Trophoblast cell (in vitro differentiated cells and primary cell): ENCODE measurements at places on chromosomes 3 and 15.

GRCh38 chr15:51144021-51144532, 49.4 kb upstream of the TNFAIP8L3 start:
- peak; percentile 26 for DNase-seq

DNA sequence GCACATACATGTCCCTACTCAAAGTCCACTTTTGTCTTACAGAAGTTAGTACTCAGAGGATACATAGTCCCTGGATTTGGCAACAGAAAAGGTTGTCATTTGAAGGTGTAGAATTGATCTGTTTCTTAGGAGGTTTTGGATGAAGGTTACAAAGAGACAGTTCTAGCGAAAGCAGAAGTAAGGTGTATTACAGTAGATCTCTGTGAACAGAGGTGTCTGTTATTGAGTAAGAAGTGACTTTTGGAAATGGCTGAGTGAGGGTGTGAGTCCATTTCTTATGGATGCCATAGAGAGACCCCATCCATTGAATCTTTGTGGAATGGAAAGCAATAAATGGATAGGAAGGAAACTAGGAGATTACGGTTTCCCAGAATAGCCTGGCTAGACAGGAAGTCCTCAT, 5.6 kb downstream of the ZNF662 start:
- DNase-seq: no peak

DNA sequence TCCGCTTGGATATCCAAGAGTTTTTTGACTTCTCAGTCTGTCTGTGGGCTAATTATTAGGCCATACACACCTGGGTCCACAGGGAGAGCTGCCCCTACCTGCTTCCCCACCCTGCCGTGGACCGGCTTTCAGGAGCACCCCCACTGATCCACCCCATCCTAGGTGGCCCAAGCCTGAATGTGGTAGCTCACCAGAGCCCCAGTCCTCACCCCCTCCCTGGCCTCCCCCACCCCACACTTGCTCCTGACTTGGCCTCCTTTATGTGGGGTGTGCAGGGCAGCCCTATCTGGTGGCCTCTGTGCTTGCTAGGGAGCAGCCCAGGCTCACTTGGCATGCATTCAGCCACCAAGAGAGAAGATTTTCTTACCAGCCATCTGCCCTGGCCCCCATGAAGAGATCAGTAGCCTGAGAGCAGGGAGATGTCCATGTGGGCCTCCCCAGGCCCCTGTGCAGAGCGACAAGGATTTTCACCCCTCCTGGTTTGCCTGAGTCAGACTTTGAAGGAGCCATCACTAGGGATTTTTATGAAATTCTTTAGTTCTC, 11.2 kb downstream of the LRRK1 start:
- no peak for DNase-seq

DNA sequence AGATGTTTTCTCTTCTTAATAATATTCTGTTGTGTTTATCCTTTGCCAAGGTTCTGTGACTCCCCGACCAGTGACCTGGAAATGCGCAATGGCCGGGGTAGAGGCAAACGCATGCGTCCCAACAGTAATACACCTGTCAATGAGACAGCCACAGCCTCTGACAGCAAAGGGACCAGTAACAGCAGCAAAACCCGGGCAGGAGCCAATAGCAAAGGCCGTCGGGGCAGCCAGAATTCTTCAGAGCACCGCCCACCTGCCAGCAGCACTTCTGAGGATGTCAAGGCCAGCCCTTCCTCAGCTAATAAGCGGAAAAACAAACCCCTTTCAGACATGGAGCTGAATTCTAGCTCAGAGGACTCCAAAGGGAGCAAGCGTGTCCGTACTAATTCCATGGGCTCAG, 101.5 kb downstream of the RBPMS2 start:
- no peak for DNase-seq

DNA sequence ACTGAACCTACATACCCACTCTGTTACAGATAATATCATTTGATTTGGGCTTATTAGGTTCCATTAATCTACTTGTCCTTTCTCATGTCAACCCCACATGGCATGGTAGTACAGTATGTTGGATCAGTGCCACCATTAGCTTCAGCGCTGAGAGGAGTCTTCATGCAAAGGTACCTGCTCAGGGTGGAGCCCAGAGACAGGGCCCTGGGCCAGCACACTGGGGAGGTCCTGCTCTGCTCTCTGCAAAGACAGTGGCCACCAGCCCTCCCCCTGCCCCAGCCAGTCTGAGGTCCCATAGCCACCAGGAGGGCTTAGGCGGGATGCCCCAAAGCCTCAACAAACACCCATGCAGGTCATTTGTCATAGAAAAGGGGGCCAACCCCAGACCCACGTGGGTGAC, 71.0 kb downstream of the ATP10A start:
- no peak for DNase-seq

DNA sequence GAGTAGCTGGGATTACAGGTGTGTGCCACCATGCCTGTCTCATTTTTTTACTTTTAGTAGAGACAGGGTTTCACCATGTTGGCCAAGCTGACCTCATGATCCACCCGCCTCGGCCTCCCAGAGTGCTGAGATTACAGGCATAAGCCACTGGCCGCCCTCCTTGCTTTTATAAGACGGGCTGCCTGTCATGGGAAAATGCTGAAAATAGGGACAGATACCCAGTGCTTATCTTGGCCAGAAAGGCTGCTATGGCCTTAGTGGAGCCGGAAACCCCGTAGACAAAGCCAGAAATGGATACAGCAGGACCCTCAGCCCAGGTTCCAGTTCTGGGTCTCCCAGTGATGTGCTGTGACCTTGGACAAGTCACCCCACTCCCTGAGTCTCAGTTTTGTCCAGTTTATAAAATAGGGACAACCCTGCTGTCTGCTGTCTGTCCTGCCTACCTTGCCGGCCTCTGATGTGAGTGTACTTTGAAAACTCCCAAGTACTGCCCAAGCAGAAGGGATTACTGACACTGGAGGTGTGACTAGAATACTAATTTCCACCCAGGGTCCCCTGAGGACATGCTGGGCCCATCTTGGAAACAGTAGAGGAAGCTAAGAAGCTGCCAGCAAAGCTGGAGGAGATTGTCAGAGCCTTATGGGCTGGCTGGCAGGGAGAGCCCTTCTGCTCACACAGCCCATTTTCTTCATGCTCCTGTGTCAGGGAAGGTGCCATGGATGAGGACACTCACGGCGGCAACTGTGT, 59.6 kb downstream of the BDH1 start:
- no peak for DNase-seq

- DNase-seq: no peak
These were observed 22.7 kb upstream of the TRAK1 start for GRCh38 chr3:42068303-42069088.

- no peak for DNase-seq
These were observed 1.1 kb downstream of the MYEF2 start for GRCh38 chr15:48176957-48177356.

DNA sequence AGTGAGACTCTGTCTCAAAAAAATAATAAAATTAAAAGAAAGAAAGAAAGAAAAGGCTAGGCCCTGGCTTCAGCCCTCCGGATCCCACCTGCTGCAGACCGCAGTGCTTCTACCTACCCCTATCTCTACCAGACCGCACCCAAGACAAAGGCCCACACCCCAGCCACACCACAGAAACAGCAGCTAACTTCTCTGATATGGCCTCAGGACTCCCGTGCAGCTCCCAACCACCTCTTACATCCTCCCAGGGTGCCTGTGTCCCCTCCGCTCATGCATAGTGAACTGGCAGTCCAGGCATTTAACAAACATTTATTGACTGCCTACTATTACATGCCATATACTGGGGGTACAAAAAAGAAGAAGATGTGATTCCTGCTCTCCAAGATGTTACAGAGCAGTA, 6.9 kb upstream of the HTR3C start:
- no peak for DNase-seq

GRCh38 chr3:160296591-160296990, 71.4 kb downstream of the C3orf80 start:
- DNase-seq: no peak

GRCh38 chr3:142595581-142595950, 627 bp upstream of the PLS1 start:
- DNase-seq: peak; percentile 93

- no peak for DNase-seq
These were observed 7.6 kb downstream of the TTC23 start for GRCh38 chr15:99241752-99242151.

DNA sequence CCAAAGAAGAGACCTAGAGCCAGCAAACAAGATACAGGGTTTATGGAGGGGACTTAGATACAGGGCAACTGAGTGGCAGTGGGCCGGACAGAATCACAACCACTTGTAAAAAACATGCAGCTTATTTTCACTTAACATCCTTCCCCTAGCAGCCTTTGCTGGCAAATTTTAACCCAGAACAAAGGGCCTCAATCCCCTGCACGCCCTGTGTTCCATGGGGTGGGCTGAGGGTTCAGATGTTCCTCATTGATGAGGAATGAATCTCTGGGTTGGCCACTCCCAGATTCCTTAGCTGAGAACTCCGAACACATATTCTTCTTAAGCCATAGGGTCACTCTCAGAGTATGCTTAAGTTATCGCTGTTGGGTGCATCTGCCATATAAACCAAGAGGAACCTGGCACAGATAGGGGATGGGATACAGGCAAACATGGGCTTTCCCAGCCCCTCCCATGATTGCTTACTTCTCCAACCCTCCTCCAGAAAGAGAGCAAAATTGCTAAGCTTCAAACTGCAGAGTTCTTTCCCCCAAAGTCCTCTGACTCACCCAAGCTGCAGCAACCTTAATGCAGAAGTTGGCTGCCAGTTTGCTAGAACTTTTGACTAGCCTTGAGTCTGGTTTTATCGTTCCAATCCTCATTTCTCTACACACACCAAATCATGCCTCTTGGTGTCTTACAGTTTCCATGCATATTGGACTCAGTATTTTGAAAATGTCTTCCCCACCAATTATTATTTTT, 146.9 kb downstream of the CD47 start:
- DNase-seq: no peak

DNA sequence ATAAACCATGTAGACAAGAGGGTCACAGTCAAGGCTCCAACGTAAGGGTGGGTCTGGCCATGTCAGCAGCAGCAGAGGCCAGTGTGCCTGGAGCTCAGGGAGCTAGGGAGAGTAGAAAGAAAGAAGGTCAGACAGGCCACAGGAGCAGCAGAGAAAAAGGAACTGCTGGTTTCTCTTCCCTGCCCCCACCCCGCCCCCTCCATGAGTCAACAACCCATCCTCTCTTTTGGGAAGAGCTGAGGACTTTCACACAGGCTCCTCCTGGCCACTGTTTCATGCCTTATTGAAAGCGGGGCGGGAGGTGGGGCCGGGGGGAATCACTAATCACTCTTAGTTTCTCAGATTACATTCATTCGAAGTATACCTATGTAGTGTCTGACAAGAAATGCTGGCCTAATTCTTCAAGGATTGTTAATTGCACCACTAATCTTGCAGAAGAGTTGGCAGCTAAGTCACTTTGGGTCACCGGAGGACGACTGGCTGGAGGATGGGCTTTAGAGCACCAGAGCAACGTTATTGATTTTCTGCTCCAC, 9.1 kb upstream of the SCG3 start:
- no peak for DNase-seq

DNA sequence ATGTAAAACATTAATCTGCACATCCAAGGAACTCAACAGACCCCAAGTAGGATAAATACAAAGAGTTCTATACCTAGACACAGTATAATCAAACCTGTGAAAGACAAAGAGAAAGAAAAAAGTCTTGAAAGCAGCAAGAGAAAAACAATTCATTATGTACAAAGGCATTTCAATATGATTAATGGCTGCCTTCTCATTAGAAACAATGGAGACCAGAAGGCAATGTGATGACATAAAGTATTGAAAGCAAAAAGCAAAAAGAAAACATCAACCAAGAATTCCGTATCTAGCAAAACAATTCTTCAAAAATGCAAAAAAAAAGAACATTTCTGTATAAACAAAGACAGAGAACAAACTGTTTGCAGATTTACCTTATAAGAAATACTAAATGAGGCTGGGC, 81.1 kb downstream of the XXYLT1 start:
- DNase-seq: no peak

DNA sequence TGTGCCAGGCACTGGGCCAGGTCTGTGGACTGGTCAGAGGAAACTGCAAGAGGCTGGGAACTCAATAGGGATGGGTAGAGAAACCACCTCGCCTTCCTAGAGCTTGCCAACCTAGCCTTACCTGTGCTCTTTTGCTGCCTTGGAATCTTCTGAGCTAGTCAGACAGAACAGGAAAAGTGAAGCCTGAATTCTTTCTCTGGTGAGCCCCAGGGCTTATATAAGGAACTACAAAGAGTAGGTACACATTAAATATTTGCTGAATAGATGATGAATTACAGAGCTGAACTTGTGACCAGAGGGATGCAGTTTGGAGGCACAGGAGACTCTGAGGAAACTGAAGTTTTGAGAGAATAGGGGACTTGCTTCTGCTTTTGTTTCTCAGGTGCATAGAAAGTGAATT, 15.6 kb upstream of the FBXW12 start:
- no peak for DNase-seq

GRCh38 chr3:51269466-51269865, 115.6 kb upstream of the MANF start:
- DNase-seq: no peak

- DNase-seq: no peak
These were observed 21.0 kb downstream of the ILDR1 start for GRCh38 chr3:122000936-122001605.

GRCh38 chr3:151142929-151143328, 57.5 kb downstream of the MED12L start:
- no peak for DNase-seq

DNA sequence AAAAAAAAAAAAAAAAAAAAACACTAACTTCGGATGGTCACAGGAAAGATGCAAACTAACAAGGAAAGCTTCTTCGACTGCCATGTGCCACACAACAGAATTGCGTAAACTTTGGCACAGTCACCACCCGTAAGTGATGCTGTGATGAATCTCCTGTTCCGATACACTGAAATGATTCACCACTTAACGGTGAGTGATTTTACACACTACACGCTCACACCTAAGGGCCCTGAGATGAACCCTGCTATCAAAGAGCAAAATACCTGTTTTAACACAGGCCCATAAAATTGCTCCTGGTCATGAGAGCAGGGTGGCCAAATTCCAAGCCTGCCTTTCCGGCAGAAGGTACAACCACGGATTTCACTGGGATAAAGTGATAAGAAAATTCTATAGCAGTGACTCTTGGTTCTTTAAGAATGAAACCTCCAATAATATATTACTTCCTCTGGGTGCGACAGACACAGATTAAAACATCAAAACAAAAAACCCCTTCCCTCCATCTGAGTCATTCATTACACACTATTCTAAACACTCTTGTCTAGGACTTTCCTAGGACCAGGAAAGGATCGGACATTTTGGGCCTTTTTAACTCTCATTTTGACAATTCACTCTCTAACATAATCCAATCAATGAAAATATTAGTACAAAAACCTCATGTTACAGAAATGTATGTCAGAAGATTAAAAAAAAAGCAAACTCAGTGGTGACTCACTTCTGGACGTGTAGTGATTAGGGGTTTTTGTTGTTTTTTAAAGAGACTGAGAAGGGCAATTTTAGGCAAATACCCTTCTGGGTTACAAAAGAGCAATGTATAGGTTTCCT, 28.3 kb downstream of the LRIG1 start:
- peak; percentile 62 for DNase-seq

- DNase-seq: peak; percentile 84
These were observed 16.1 kb downstream of the AMOTL2 start for GRCh38 chr3:134357914-134358811.

- DNase-seq: no peak
These were observed 3.3 kb downstream of the RHOV start for GRCh38 chr15:40870716-40871115.

- DNase-seq: no peak
These were observed 1278.0 kb upstream of the GBE1 start for GRCh38 chr3:83039422-83039821.

- no peak for DNase-seq
These were observed 344.3 kb downstream of the EDEM1 start for GRCh38 chr3:5531741-5532290.
